ENCODE measurements at places on chromosomes 11 and 22. TPM values are rescaled to one million over a fixed set of nuclear protein-coding genes. Genes with fewer than 3 reads are reported as not detected.

The SLC7A4 gene
- not detected for total RNA-seq

The SEPTIN5 gene
- 11.4 TPM for total RNA-seq

The RFPL1 gene
- not detected for total RNA-seq

The ANO1 gene
- total RNA-seq, result 6.3 TPM

The NPAS4 gene
- 0.42 TPM for total RNA-seq

The FXYD2 gene
- total RNA-seq, result 0.66 TPM

The RAB3IL1 gene
- 58.8 TPM for total RNA-seq

The NFAM1 gene
- total RNA-seq, result 2.1 TPM

The SLC17A6 gene
- total RNA-seq, result not detected

The DLAT gene
- 18.2 TPM for total RNA-seq

The HORMAD2 gene
- total RNA-seq, result not detected

The SESN3 gene
- total RNA-seq, result 64.5 TPM

The ADM gene
- 420 TPM for total RNA-seq

The MSANTD4 gene
- 24.6 TPM for total RNA-seq

The KCTD17 gene
- total RNA-seq, result 7.4 TPM

The KDM4F gene
- not detected for total RNA-seq

The EHF gene
- not detected for total RNA-seq

The SLC22A25 gene
- not detected for total RNA-seq

The EMID1 gene
- total RNA-seq, result 9.9 TPM

The DGAT2 gene
- 47.9 TPM for total RNA-seq

The WT1 gene
- not detected for total RNA-seq

The OR5F1 gene
- total RNA-seq, result not detected

The ALDH3B2 gene
- not detected for total RNA-seq

The SLC22A9 gene
- total RNA-seq, result not detected

The TEF gene
- total RNA-seq, result 38.7 TPM

The RAC2 gene
- 8.2 TPM for total RNA-seq

All from tibial nerve (tissue), 4 donors.